ENCODE measurements at places on chromosomes 2 and 18.
A peak's percentile ranks its signal among the peaks of the same experiment; 100 is the strongest.

- DNase-seq = no peak
Measured at GRCh38 chr18:76453057-76453561, 41.9 kb downstream of the ZNF516 start.

DNA sequence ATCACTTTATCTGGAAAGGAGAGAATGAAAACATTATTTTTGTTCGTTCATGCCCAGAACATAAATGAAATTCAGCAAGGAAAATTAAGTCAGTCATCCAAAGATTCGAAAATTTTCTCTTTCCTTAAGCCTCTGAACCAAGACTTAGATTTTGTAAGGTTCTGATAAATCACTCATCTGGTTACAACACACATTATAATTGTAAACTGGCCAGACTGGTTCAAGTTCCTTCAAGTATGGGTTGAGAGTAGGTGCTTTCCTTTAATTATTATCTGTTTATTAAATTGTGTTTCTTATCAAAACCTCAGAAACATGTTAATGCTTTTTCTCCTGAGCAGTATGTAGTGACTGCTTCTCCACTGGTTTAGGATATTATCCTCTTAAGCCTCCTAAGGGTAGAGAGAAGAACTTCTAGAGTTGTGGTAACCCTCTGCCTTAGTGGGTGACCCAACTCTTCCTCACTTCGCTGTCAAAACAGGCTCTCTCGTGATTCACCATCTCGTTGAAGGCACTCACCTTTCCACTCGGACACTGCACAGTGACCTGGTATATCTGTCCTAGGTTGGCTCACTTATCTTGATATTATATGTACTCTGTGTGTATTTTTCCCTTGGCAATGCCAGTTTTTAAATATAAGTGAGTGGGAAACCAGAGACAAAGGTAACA, 325.9 kb downstream of the PAX3 start:
- DNase-seq = no peak

DNA sequence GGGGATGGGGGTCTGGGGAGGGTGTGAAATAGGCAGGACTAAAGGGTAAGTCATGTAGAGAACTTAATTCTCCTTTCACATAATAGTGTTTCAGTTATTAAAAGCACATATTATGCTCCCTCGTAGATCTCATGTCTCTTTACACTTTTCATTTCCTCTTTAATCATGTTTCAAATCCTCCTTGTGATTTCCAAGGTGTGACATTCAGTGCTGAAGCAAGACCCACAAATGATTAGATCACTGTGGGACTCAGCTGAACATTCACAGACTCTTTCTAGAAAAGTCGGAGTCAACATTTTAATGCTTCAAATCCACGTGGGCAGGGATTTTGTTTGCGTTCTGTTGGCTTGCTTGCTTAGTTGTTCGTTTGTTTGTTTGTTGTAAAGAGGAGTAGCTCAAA, 34.7 kb upstream of the CALCRL start:
- no peak for DNase-seq

DNA sequence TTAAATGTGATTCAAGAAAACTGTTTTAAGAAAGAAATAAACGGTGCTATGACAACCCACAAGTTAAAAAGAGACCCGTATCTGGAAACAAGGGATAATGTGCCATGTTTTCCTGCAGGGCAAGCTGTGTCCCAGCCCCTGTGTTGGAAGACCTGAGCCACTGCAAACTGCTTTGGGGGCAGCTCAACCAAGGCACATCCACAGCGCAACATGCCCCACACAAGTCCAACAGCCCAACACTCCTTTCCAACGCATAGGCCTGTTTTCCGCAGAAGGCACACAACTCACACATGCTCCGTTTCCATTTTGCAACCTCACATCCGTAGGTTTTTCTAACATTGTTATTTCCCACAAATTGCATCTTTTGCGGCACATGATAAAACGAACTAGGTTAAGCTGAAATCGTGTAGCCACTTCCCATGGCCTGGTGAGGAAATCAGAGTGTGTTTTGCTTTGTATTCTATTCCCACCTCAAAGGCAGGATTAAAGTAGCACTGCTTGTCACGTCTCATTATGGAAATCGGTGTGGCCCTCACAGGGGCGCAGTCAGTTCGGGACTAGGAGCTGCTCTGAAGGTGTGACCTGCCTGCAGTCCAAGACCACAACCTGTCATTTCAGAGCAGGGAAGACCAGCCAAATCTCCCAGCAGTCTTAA, 50.5 kb upstream of the ZNF516 start:
- no peak for DNase-seq

DNA sequence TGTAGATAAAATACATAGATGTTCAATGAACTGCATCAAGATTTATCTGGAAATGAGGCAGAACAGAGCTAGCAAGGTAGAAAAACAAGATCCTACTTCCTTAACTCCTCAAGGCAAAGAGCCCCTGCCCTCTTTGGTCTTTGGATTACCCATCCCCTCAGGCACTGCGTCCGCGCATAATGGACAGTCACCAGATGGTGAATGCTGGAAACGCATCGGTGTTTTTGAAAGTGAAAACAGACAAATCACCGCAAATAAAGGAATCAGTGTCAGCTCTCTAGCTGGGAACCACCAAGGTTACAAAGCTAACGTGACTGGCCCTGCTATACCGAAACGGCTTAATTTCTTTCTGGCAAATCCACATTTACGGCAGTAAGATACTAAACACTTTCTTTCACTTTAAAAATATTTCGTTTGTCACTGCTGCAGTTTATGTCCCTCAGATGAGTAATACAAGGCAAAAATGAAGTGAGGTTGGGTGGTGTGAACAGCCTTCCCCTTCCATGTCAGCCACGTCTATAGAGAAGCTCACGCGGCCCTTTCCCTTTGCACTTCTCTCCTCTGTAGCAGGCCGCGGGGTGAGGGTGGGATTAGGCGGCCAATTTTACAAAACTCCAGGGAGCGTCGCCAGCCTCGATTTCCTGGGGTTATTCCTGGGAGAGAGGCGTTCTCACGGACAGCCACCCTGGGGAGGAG, 627 bp upstream of the GALR1 start:
- DNase-seq = no peak

GRCh38 chr2:234544659-234545611, 48.1 kb upstream of the ARL4C start:
- peak; percentile 64 for DNase-seq

- DNase-seq = no peak
Measured at GRCh38 chr2:143521396-143521795, 392.2 kb downstream of the ARHGAP15 start.

DNA sequence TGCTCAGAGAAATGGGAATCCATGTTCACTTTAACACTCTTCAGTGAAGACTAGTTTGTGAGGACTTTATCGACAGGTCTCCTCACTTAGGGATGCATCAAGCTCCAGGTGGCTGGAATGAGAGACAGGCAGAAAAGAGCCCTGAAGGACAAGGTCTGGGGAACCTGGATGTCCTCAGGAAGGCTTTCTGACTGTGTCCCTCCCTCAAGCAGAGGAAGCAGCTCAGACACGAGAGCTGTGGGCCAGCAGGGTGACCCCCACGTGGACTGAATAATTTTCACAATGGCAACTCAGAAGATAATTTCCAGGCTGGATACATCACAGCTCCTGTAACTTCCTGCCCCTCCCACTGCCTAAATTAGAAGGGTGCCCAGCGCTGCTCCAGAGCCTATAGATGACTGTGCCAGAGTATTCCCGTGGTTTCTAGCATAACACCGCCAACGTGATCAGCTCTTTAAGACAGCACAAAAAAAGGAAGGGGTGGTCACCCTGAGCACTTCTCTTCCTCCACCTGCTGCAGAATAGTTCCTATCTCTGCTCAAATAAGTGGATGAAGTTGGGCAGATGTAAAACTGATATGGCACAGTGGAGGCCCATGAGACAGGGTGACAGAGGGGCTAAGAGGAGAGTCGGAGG, 25.7 kb upstream of the NCK2 start:
- no peak for DNase-seq

GRCh38 chr2:204705243-204705932, 160.1 kb downstream of the PARD3B start:
- DNase-seq = no peak

GRCh38 chr18:58569490-58569911, 59.4 kb downstream of the ALPK2 start:
- DNase-seq = no peak

DNA sequence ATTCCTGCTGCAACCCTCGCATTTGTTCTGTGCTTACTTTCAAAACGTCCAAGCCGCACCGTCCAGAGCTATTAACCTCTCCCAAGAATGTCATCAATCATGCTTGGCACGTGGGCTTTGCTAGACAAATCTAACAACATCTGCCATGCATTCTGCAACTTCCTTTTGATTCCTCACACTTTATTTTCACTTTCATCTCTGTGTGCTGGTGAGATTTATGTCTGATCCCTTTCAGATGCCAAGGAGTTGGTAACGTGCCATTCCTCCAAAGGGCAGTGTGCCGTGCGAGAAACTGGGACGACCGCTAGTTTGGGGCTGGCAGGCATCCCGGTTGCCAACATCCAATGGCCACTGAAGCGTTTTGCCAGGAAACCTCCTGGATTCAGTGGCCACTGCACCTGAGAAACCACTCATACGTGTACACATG, 230.0 kb upstream of the PARD3B start:
- DNase-seq = no peak

- DNase-seq = no peak
Measured at GRCh38 chr2:99989905-99990304, 152.5 kb downstream of the AFF3 start.

DNA sequence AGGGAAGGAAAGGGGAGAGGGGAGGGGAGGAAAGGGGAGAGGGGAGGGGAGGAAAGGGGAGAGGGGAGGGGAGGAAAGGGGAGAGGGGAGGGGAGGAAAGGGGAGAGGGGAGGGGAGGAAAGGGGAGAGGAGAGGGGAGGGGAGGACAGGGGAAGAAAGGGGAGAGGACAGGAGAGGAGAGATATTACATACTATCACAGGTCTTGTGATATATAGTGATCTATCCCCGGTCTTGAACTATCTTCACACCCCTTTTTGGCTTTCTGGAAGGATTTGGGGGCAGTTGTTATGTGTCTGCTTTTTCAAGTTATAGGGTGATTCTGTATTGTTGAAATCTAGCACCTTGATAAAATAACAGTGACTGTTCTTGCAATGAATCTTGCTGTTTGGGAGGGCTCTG, 92.1 kb upstream of the ID2 start:
- DNase-seq = no peak

DNA sequence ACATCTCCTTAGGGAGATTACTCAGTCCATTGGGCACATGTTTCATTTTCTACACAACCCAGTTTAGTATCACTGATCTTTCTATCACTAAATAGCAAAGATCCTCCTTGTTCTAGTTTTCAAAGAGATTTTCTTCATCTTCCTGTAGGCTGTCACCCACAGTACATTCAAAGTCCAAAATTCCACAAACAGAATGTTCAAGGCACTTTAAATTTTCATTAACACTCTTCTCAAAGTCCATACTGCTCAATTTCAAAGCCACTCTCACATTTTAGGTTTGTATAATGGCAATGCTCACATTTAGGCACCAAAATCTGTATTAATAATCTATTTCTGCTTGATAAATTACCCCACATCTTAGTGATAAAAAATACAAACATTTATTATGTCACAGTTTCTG, 152.8 kb downstream of the FSIP2 start:
- no peak for DNase-seq

- DNase-seq = no peak
Measured at GRCh38 chr18:56067214-56067894, 479.4 kb upstream of the TCF4 start.

GRCh38 chr2:167451496-167452289, 563.4 kb downstream of the XIRP2 start:
- no peak for DNase-seq

DNA sequence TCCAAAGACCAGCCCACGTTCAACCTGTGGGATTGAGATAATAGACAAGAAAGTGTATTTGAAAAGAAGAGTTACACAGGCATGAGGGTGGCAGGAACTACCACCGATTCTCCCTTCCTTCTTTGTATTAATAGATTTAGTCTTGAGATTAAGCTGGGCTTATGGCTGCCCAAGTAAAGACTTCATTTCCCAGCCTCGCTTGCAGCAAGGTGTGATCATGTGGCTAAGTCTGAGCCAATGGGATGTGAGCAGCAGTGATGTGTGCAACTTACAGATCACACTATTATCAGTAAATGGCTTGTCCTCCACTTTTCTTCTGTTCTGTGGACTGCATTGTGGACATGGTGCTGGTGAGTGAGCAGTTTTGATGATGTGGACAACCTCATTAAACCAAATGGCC, 101.7 kb downstream of the POLR1A start:
- DNase-seq = no peak

GRCh38 chr2:240894006-240894405, 1.9 kb downstream of the MAB21L4 start:
- DNase-seq = no peak

GRCh38 chr2:15614545-15615300, 23.1 kb downstream of the DDX1 start:
- DNase-seq = no peak

DNA sequence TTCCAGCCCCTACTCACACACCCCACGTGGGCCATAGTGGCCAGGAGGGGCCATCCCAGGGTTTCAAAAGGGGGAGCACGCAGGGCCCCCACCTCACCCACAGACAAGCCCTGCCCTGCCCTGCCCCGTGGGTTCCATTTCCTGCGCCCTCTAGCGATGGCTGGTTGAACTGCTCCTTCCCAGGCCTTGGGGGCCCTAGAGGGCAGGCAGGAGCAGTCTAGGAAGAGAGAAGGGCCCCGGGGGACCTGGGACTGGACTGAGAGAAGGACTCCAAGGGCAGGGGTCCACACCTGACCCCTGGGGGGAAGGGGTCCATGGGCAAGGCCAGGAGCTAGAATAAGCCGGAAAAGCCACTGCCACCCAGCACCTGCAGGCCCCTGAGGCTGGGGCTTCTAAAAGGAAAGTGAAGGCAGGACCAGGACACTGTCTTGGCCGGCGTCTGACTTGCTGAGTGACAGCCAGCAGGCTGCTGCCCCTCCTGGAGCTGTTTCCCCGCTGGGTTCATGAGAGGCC, 10.1 kb downstream of the CYP26B1 start:
- peak; percentile 53 for DNase-seq

- no peak for DNase-seq
Measured at GRCh38 chr2:101741775-101742520, 44.4 kb downstream of the MAP4K4 start.

- DNase-seq = no peak
Measured at GRCh38 chr2:144011098-144011497, 508.8 kb downstream of the ZEB2 start.
